HepG2 (cell line): ENCODE measurements at places on chromosomes 7 and 10.

DNA sequence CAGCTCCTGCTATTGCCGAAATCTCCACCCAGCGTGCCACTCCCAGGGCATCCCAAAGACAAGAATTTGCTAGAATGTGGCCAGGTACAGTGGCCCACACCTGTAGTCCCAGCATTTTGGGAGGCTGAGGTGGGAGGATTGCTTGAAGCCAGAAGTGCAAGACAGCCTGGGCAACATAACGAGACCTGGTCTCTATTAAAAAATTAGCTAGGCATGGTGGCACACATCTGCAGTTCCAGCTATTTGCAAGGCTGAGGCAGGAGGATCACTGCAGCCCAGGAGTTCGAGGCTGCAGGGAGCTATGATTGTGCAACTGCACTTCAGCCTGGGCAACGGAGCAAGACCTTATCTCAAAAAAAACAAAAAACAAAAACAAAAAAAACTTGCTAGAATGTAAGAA is 73.3 kb upstream of the LYZL2 start:
- no peak for DNase-seq

DNA sequence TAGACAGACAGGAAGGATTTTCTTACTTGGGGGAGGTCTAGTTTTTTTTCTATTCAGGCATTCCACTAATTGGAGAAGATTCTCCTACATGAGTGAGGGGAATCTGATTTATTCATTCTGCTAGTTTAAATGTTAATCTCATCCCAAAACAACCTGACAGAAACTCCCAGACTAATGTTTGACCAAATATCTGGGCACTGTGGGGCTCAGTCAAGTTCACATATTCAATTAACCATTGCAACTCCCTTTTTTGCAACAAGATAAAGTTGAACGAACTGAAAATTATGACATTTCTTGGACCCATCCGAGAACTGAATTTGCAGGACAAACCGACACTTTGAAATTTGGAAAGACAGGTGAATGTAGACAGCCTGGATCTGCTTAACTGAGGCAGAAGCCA is 194.4 kb upstream of the PTER start:
- no peak for DNase-seq

DNA sequence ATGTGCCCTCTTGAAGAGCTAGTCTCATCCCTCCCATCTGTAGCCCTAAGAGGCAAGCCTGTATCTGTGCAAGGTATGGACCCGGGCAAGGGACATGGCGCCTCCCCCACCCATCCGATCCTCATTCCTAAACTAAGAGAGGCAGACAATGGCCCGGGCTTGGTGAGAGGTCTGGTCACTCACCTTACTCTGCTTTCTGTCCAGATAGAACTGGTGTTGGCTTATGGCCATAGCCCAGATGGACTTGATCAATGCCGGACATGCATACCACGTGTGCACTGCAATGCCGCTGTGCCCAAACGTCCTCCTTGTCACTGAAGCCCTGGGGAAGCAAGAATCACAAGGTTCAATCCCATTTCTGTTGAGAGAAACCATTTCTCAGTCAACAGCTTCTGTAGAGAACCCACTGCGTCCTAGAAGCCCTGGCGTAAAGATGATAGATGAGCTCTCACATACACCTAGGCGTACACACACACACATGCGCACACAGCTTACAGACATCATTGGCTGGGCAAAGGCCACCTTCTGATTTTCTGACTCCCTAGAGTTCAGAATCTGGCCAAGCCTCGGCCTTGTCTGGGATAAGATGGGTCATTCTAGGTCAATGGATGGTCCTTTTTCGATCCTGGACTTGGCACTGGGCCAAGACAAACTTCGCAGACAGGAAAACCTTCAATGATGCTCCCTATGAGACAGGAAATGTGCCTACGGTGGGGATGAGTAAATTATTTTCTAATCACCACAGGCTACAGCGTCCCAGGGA is 114.6 kb downstream of the PRPF18 start:
- DNase-seq: no peak

DNA sequence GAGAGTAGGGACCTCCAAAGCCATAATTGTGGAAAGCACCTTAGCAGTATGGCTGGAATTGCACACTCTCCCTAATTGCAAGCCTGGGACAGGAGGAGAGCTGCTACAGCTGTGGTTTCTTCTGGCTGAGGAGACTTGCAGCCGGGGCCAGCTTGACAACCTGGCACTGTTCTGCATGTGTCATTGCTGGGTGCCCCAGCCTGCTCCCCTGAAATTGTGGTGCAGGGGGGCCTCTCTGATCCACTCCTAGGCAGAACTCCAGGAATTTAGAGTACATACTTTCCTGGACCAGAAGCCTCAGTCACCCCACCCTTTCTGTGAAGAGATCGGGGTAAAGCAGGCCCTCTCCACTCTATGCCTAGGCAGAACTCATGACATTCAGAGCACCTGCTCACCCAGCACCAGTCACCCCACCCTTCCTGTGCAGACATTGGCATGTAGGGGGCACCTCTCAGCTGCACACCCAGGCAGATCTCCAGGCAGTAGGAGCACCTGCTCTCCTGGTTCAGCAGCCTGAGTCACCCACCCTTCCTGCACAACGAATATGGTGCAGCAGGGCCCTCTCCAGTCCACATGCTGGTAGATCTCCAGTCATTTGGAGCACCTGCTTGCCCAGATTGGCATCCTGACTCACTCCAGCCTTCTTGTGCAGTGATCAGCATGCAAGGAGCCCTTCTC is 34.4 kb upstream of the DYNC1I1 start:
- no peak for DNase-seq

DNA sequence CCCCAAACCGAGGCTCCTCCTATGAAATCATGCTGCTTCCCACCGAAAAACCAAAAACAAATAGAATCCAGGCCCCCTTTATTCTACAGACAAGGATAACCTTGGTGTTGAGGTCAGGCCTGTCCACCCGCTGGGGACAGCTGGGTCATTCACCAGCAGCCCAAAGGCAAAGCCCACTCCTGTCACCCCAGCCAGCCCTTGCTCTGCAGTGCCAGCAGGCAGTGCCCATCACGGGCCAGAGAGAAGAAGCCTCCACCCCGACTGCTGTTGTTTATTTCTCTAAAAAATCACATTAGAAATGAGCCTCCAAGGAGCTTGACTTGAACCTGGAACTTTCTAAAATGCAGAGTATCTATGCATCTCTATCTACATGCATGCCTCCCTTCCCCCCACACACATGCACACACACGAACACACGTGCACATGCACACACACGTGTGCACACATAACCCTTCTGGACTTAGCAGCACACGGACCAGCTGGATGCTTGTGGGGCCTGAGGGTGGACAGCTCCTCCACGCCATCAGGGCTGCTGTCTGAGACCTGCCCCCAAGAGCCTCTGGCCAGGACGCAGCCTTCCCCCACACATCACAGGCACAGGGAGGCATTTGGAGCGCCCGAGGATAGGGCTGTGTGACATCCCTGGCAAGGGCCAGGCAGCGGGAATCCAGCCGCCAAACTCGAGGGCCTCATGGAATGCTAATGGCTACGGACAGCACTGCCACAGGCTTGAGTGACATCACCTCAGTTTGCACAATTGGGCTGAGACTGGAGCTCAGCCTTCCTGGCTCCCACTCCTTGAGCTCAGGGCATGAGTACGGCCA is 22.8 kb downstream of the PRKAG2 start:
- no peak for DNase-seq

GRCh38 chr7:31633467-31633866 is 53.5 kb upstream of the PPP1R17 start:
- no peak for DNase-seq

DNA sequence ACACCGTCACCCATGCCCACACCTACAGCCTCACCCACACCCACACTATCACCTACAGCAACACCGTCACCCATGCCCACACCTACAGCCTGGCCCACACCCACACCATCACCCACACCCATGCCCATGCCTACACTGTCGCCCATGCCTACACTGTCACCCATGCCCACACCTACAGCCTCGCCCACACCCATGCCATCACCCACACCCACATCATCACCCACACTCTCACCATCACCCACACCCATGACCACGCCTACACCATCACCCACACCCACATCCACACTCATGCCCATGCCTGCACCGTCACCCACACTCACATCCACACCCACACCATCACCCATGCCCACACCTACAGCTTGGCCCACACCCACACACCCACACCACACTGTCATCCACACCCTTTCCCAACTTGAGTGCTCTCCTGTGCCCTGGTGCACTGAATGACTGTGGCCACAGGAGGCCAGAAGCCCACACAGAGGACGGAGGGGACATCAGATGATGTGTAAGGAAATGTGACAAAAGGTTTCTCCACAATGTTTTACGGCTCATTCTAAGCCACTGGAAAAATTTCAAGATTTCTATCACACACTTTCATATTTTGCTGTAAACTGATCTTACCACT is 153.3 kb downstream of the WDR37 start:
- DNase-seq: no peak

DNA sequence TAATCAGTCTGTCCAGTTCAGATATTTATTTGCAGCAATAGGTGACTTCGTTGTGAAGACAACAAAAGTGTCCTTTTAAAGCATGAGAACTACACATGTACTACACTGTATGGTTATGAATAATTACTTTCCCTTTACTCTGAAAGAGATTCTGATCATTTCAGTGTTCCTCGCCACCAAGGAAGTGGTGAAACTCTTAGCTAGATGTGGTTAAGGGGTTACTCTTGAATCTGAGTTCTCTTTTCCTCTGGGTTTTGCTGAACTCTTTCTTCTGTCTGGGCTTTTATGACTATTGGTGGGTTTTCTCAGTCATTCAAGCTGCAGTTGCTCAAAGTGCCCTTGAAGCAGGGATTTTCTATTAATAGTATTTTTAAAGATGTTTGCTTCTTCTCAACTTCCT is 127.9 kb upstream of the SEM1 start:
- no peak for DNase-seq

DNA sequence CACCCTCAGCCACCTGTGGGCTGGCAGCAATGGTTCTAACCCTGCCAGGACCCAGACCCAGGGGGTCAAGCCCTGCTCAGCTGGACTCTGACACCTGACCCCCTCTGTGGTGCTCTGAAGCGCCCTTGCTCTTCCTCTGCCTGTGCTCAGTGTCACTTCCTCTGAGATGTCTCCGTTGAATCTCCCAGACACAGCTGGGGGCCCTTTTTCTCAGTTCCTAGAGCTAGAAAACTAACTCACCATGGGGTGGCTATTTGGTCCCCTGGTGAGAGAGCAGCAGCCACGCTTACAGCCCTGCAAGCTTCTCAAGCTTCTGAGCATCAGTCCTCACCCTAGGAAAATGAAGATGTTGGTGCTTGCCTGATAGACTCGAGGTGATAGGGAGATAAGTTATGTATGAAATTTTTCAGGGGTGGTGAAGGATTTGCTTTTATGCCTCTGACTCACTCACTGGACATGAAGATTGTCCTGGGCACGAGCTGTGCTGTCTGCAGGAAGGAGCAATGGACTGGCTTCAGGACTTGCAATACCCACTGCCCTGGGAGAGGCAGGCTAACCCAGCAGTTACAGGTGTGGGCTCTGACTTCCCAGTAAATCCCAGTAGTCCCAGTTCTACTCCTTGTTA is 29.6 kb downstream of the COL13A1 start:
- no peak for DNase-seq

GRCh38 chr7:70694434-70694970 is 437.4 kb upstream of the GALNT17 start:
- DNase-seq: no peak

- no peak for DNase-seq
Observed at GRCh38 chr7:112336936-112337576, 113.2 kb upstream of the IFRD1 start.

- no peak for DNase-seq
Observed at GRCh38 chr10:23171232-23171876, 20.8 kb upstream of the PTF1A start.

GRCh38 chr7:28112467-28112866 is 68.1 kb downstream of the JAZF1 start:
- no peak for DNase-seq

GRCh38 chr7:77416621-77417371 is 647 bp upstream of the GSAP start:
- DNase-seq: no peak
